PC-9 (cell line): ENCODE measurements at places on chromosomes 2 and 18. TPM values are rescaled to one million over a fixed set of nuclear protein-coding genes. Genes with fewer than 3 reads are reported as not detected.

- no peak for DNase-seq
Observed at GRCh38 chr2:7683708-7684107, 766.5 kb downstream of the RNF144A start.

DNA sequence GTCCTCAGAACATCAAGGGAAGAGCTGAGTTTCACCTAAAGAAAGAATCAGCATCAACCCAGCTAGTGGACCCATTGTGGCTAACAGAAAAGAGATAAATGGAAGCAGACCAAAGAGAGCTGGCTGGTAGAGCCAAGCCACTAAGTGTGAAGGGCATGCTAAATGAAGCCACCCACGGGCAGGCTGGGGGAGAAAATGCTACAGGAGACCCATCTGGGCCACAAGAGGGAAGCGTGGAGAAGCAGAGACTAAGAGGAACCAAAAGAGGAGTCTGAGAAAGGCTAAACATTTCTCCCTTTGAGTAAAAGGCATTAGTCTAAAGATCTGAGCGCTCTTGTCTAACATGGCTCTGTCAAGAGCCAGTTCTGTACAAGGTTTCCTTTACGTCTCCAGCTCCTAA lies 15.8 kb downstream of the CWC22 start:
- no peak for DNase-seq

DNA sequence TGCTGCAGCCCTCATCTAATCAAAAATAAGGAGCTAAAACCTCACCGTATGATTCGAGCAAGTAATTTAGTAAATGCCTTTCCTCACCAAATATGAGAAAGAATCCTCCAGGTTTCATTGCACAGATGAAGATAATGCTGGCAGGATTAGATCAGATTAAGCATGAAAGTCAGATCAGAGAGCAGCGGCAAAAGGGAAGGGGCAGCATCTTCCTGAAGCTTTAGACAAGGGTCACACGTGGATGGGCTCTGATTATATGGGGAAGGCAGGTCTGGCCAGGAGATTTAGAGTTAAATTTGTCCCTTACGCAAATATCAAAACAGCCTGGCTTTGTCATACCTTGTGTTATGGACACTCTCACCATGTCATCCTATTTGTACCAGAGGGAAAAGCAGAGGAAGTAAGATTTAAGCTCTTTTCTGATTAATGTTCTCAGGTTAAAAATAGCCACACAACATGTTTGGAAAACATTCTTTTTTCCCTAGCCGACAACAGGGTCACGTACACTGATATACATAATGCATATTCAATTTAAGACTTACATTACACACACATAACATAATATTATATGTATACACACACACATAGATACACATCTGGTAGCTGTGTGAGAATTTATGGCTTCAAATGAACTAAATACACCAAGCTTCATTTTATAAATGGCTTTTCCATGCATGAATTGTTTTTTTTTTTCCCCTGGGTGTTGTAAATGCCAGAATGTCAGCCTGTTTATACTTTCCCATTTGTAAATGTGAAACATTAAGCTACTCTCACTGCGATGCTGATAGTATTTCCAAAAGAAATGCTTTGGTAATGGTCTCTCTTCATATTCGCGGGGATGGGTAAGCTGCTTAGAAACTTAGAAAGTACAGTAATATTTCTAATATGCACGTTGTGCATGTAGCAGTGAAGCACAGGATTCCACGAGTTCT lies 196.3 kb upstream of the SIX3 start:
- DNase-seq, result no peak

GRCh38 chr2:38716185-38716584 lies 35.0 kb downstream of the SRSF7 start:
- DNase-seq, result peak; percentile 96

- no peak for DNase-seq
Observed at GRCh38 chr2:28570431-28570830, 74.6 kb downstream of the PLB1 start.

DNA sequence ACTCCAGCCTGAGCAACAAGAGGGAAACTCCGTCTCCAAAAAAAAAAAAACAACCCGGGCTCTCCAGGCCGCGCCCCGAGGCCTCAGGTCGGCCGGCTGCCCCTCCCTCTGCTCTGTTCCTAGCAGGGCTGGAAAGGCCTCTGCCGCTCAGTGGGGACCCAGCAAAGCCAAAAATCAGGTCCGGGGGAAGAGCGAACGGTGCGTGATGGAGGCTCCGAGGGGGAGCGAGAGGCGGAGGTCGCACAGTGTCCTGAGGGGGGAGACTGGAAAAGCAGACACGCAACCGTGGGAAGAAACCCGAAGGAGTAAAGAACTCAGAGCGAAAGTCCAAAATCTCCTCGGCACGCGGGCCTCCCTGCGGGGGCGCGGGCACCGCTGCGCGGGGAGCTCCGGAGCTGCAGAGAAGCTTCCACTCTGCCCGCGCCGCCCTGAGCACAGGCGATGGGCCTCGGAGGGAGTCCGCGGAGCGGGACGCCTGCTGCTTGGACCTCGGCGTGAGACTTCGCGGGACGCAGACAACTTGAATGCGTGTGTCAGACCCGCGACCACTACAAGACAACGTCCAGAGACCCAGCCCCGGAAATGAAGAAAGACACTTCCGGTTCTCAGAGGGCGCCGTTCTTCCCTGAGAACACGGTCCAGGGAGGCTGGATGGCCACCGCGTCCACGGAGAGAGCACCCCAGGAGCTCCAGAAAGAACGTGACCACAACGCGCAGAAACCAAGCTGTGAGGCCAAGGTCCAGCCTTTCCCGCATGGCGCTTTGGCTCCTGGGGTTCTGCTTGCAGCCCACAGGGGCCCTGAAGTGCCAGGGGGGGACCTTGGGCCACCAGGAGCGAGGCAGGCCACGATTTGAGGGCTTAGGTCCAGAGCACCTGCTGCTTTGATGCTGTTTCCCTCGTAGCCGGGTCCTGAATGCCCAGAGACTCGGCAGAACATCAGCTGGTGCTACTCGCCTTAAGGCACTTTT lies 219.8 kb downstream of the DPP10 start:
- DNase-seq, result no peak

- no peak for DNase-seq
Observed at GRCh38 chr2:169294001-169294675, 68.2 kb downstream of the LRP2 start.

Gene CD8A
- 0.28 and 0.45 TPM in 2 replicates for total RNA-seq

Gene DUSP19
- total RNA-seq, result 6.2 and 8.6 TPM in 2 replicates
